Neural progenitor cell (in vitro differentiated cells): ENCODE measurements at places on chromosomes 12 and 14.

GRCh38 chr14:90093942-90094595 lies 32.3 kb downstream of the KCNK13 start:
- DNase-seq: no peak

GRCh38 chr14:28867571-28867970 lies 101.0 kb downstream of the FOXG1 start:
- no peak for DNase-seq

DNA sequence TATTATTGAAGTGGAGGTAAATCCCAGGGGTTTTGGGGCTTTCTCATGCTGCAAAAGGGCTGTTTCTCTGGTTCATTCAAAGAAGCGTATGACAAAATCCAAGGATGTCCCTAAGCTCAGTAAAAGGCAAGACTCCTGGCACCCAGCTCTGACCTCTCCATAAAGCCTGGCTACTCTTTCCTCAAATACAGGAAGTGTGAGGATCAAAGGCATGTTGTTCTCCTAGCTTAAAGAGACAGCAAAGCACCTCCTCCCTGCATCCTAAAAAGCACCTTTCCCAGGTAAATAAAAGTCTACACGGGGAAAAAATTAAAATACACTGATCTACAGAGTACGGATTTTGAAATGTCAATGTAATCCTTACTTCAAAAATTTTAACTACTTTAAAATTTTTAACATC lies 118.6 kb downstream of the LMNTD1 start:
- no peak for DNase-seq

GRCh38 chr12:76143343-76144244 lies 59.1 kb upstream of the NAP1L1 start:
- DNase-seq: no peak

- DNase-seq: no peak
These were observed 91.6 kb downstream of the KCNK13 start for GRCh38 chr14:90153429-90153828.

DNA sequence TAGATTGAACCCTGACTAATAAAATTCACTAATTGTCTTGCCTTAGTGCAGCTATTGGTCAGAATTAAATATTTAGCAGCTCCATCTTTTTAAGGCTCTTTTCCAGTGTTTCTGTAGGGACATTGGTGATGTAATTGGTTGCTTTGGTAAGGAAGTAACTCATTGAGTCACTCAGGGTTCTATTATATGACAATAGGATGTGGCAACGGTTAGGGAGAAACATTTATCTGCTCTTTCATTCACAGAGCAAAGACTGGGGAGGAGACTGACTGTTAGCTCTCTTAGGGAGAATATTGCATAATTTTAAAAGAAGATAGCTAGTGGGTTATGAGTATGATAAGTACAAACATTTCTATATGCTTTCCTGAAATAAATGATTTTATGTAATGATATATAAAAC lies 616.5 kb downstream of the TRHDE start:
- peak; percentile 7 for DNase-seq

DNA sequence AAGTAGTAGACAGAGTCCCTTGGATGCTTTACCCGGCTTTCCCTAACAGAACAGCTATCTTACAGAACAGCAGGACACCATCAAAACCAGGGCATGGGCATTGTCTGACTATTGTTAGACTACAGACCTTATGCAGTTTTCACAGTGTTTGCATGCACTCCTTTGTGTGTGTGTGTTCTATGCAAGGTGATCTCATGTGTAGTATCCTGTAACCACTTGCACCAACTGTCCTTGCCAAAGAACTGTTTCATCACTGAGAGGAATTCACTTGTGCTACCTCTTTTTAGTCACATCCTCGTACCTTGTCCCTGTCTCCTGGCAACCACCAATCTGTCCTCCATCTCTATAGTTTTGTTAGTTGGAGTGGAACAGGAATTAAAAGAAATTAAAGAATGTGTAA lies 183.6 kb upstream of the PZP start:
- DNase-seq: peak; percentile 20

DNA sequence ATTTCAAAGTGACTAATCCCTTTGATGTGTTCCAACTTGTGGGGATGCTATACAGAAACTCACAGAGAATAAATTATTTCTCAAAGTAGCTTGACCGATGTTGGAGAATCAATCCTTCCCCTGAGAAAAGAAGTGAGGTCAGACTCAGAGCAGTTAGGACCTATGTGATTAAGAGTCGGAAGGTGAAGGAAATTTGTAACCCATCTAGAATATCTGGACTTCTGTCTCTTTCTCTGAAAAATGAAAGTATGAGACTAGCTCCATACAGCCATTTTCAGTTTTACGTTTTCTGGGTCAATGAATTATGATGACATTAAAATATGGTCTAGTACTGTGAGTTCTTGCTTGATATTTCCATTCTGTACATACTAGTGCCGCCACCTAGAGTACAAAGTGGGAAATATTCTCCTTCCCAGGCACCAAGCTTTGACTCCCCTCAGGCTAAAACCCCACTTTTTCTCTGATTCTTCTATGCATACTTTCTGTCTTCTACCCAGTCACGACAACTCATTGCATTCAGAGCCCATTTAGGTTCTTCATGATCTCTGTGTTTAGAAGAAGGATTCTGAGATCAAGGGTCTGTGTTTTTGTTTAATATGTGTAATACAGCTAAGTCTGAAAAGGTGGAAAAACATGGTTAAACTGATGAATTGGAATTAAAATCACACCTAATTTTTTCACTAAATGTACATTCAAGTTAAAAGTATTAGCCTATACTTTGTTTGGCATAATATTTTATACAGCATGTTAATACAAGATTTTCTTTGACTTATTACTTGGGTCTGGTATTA lies 6.9 kb upstream of the NTS start:
- DNase-seq: peak; percentile 49

GRCh38 chr12:93116632-93117031 lies 187.5 kb upstream of the EEA1 start:
- no peak for DNase-seq

GRCh38 chr14:20988717-20989470 lies 886 bp upstream of the METTL17 start:
- DNase-seq: no peak

GRCh38 chr12:3542156-3542555 lies 51.2 kb downstream of the PRMT8 start:
- DNase-seq: no peak

- no peak for DNase-seq
These were observed 7.9 kb downstream of the ATF7 start for GRCh38 chr12:53618275-53618674.

DNA sequence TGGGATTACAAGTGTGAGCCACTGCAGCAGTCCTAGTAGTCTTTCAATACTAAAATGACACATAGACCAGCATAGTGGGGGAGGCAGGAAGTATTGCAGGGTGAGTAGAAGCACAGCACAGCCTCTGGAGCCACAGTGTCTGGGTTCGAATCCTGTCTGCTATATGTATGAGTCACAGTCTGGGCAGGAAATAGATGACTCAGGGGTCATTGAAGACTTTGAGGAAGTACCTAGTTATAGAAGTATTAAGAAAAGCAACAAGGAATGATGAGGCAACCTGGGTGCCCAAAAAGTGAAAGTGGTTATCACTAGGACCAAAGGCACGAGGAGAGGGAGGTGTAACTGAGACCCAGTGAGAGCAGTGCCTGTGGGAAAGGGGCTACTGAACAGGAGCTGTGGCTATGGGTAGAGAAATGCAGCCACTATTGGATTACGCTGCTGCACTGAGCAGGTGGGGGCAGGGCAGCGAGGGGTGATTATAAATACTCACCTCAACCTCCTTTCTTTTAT lies 124.0 kb downstream of the PDE3A start:
- DNase-seq: no peak

DNA sequence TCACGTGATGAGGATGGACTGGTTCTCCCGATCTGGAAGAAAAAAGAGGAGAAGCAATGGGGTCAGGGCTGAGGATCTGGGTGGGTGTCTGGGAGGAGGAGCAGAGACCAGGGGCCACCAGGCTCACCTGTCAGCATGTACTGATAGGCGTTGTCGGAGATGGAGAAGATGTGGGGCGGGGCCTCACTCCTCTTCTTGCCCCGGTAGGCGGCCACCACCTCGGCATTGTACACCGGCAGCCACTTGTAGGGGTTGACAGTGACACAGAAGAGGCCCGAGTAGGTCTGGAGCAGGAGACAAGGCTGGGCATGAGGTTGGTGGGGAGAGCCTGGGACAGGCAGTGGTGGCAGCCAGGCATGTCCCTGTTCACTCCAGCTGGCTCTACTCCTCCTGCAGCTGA lies 3.0 kb downstream of the MYH6 start:
- no peak for DNase-seq

DNA sequence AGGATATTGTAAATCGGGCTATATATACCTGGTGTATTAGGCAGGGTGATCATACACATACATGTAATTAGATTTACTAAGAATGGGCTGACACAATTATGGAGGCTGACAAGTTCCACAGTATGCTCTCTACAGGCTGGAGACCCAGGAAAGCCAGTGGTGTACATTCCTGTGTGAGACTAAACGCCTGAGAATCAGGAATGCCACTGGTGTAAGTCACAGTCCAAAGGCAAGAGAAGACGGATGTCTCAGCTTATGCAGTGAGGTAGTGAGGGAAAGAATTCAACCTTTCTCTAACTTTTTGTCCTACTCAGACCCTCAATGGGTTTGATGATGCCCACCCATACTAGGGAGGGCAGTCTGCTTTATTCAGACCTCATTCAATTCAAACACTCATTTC lies 57.1 kb downstream of the METTL25 start:
- DNase-seq: no peak

DNA sequence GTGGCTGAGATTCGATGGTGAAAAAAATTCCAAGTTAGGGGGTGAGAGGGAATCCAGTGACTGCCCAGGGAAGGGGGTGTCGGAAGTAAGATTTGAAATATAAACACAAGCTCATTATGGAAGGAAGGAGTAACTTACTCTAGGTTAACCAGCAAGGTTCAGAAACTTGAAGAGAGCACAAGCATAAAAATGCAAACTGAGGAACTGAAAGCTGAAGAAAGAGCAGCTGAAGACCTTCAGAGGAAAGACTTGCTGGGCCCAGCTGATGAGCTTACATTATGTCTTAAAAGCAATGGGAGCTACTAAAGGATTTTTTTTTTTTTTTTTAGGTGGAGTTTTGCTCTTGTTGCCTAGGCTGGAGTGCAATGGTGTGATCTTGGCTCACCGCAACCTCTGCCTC lies 189.7 kb upstream of the GRIN2B start:
- DNase-seq: no peak

DNA sequence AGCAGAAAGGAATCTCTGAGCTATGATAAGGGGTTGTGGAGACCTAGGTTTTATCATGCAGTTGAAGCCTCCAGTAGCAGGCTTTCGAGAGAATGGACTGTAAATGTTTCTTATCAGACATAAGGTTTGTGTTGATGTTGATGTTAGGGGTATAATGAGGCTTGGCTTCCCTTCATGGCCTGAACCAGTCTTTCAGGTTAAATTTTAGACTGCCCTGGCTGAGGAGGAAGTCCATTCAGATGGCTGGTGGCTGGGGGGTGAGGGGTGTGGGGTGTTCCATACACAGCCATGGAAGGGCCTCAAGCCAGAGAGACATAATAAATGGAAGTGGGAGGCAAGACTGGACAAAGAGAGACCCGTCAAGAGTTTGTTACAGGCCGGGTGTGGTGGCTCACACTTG lies 65.1 kb downstream of the IRF2BPL start:
- no peak for DNase-seq

DNA sequence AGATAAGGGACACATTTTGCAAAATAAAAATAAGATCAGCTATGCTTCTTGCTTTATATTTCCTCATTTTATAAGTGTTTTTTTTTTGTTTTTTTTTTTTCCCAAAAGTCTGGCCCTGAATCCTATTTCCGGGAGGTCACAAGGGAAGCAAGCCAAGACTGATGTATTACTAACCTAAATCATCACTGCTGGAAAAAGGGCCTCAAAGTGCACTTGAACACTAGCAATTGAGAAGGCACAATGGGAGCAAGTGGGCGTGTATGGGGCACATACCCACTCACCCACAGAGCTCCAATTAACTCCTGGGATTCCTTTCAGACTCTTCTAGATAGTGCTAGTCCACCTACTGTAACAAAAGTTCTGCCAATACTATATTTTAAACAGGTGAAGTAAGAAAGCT lies 58.8 kb downstream of the STON2 start:
- no peak for DNase-seq

DNA sequence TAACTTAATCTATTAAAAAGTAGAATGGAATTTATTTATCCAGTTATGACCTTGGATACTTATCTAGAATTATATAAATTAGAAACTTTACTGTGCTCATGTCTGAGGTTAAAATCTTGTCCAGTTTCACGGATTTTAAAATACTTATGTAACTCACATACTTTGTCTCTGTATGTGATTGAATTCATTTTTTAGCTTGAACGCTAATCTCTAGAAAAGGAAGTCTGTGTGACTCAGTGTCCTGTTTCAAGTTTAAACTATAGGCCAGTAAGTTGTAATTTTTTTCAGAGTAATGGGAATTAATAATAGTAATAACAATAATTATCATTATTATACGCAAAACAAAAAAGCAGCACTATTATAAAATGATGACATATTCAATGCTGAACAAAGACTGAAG lies 168.6 kb downstream of the CPNE8 start:
- no peak for DNase-seq

DNA sequence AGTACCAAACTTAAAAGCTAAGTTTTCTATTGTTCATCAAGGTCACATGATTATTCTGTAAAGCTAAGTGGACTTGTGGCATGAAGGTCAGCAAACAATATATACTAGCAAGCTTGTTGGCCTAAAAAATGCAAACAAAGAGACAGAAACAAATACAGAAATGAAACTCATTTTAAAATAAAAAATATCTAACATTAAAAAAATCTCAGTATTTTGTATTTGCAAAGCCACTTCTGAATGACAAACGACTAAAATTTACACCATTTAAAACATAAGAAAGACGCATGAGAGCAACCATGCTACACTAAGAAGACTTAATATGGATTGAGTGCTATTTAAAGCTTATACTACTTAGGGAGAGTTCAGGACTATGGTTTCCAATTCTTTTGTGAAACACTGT lies 72.8 kb upstream of the BBS10 start:
- no peak for DNase-seq

- peak; percentile 74 for DNase-seq
These were observed at the start of gene DNAJC22 for GRCh38 chr12:49346659-49347310. TSS of gene DNAJC22 (plus strand) at chr12:49346888. CDS start at chr12:49348873, 1,985 bp downstream.

GRCh38 chr14:94001501-94002396 lies 4.6 kb downstream of the CCDC197 start:
- peak; percentile 84 for DNase-seq

GRCh38 chr12:100698518-100698917 lies 96.1 kb upstream of the ANO4 start:
- DNase-seq: no peak

DNA sequence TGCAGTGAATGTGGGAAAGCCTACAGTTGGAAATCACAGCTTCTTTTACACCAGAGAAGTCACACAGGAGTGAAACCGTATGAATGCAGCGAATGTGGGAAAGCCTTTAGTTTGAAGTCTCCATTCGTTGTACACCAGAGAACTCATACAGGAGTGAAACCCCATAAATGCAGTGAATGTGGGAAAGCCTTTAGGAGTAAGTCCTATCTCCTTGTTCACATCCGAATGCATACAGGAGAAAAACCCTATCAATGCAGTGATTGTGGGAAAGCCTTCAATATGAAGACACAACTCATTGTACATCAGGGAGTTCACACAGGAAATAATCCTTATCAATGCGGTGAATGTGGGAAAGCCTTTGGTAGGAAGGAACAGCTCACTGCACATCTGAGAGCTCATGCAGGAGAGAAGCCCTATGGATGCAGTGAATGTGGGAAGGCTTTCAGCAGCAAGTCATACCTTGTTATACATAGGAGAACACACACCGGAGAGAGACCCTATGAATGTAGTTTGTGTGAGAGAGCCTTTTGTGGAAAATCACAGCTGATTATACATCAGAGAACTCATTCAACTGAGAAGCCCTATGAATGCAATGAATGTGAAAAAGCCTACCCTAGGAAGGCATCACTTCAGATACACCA lies 24.6 kb downstream of the ZNF26 start:
- DNase-seq: no peak

- DNase-seq: no peak
These were observed 81.3 kb downstream of the MOK start for GRCh38 chr14:102223682-102224081.
